ENCODE measurements at places on chromosomes 7 and 10. TPM values are rescaled to one million over a fixed set of nuclear protein-coding genes. Genes with fewer than 3 reads are reported as not detected.

- no peak for DNase-seq
Measured at GRCh38 chr7:101826081-101826835, 8.8 kb downstream of the CUX1 start.

DNA sequence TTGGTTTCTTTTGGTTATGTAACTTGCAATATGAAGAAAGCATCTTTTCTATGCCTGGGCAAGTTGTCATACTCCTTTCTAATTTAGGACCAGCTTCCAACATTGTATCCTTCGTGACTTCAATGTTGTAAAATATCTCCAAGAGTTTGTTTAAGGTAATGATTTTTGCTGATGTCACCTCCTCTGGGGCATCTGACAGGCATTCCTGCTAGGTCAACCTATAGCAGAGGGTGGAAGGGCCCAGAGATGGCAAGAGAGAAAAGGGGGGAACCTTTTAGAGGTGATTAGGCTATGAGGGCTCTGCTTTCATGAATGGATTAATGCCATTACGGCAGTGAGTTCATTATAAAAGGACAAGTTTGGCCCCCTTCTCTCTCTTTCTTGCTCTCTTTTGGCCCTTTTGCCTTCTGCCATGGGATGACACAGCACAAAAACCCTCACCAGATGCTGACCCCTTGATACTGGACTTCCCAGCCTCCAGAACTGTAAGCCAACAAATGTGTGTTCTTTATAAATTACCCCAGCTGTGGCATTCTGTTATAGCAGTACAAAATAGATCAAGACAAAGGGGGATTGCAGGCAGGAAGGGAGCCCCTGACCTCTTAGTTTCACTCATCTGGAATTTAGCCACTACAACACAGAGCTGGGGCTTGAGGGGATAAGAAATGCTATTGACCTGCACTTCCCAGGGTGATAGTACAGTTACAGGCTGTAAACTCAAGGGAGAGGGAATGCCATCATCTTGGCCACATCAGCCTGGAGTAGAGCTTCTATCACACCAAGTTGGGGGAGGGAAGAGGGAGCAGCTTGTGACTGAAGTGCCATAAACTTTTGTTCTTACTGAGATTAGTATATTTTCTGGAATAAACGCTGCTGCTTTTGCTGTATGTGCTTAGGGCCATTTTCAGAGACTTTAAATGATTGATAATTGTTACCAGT is 195.9 kb downstream of the CFTR start:
- no peak for DNase-seq

C10orf53 gene
- total RNA-seq, result 0.25 TPM

DNA sequence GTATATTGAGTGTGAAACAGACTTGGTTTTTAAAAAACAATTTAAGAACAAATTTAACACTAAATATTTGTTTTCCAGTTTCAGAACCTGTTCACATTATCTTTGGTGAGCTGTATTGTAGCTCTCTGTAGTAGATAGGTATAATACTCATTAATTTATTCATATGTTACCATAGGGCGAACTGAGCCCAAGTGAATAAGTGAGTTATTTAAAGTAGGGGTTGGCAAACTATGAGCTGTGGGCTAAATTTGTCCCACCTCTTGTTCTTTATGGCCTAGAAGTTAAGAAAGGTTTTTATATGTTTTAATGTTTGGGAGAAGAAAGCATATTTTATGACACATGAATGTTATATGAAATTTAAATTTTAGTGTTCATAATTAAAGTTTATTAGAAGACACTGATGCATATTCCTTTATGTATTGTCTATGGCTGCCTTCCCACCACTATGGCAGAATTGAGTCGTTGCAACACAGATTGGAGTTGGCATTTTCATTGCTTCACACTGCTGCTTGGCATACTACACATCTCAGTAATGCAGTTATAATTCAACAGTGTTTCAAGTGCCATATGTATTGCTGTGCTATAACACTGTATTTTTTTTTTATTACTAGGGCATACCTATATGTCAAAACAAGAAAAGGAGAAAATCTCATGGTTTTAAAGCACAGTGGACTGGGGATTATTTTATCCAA is 146.5 kb downstream of the ADK start:
- no peak for DNase-seq

DNA sequence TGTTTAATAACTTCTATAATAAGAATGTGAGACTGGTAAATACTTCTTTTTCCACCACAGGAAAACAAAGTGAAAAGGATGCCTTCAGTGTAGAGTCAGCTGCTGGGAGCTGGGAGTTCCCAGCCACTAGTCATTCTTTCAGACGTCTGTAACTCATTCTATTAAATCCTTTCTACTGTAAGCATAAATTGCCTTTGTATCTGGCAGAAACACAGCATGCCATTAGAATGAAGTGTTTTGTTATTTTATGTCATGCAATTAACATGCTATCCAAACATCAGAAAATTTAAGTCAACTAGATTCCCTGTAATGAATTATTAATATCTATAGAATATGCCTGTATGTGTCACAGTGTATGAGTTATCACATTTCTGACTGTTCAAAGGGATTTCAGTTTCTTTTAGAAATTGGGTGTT is 14.3 kb downstream of the BPGM start:
- no peak for DNase-seq

CC2D2B gene
- total RNA-seq, result not detected

- no peak for DNase-seq
Measured at GRCh38 chr7:41447450-41448042, 255.3 kb downstream of the INHBA start.

DNA sequence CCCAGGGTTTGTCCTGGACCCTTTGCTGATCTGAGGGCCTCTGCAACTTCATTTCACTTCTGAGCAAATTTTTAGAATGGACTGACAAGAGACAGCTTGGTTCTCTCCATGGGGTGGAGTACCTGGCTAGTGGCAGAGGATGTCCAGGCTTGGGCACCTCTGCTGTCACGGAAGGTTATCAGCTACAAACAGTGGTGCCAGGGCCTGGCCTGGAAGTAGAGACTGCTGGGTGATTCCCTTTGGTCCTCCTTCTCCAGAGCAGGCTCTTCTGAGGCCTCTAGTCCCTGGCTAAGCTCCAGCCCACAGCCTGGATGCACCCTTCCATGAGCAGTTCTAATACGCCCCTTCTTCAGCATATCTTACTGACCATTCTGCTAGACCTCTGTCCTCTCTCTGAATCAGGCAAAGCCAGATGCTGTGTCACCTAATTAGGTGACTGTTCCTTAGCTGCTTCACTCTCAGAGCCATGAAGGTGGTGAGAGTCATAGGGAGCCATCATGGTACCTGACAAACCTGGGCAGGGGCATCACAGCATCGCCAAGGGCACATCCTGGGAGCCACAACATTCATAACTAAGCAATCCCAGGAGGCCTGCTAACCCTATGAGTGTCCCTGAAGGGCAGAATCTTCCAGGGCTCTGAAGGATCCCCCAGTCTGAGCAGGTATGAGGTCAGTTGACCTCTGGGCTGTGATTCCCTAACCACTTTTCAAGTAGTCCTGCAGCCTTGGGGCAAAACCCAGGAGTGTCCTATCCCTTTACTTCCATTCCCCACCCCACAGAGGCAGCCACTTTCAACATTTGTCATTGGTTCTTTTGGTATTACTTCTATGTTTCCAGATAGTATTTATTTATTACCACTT is 4.0 kb downstream of the ARHGAP22 start:
- no peak for DNase-seq

- DNase-seq, result no peak
Measured at GRCh38 chr7:141571059-141571458, 19.8 kb downstream of the AGK start.

DNA sequence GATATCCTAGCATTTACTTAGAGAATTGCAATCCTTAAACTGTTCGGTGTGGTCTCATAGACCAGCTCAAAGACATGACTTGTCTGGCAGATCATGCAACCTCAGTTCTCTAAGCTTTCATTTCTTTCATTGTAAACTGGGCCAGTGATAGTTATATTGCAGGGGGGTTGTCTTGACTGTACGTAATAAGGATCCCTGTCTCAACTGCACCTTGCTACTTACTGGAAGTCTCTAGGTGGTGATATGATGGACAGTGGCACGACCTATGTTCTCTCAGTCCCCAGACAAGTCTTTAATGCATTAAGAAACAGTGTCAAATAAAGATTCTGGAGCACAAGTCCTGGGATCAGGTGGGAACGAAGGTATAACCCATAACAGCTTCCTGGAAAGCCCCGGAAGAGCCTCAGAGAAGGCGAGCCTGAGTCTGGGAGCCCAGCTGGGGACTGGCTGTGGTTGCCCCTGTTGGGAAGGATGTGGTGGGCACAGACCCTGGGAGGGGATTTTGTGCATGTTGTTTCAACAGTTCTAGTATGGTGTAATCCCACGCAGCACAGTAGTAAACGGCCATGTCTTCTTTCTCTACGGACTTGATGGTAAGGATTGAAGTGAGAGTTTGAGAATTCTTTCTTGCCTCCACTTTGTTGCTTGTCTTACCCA is 26.0 kb upstream of the TARP start:
- DNase-seq, result no peak
